Type B pancreatic cell (in vitro differentiated cells): ENCODE measurements at places on chromosomes 13 and 19.
A peak's percentile ranks its signal among the peaks of the same experiment; 100 is the strongest.

GRCh38 chr19:28956421-28956820, 256.5 kb downstream of the UQCRFS1 start:
- DNase-seq, result no peak

DNA sequence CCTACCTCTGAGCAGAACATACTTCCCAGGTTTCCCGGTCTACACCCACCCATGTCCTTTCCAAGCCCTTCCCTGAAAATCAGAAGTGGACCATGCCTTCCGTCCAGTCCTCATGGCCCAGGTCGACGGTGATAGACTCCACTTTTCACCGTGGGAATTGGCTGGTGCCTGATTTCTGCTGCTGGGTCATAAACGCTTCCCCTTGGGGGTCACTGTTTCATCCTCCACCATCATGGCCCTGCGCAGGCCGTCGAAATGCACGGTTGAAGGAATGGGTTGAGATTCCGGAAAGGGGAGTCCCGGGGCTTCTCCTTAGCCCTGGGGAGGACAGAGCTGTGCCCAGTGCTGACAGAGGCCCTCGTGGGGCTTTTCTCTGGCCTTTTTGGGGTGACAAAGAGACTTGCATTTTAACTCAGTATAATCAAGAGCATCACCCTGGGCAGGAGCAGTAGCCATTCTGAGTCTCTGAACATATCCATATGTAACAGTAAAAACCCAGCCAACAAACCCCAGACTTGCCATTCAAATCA, 75.5 kb downstream of the SOX1 start:
- peak; percentile 59 for DNase-seq

GRCh38 chr13:61110732-61111131, 304.9 kb downstream of the PCDH20 start:
- DNase-seq, result no peak

- no peak for DNase-seq
These were observed 8.3 kb downstream of the ZNF837 start for GRCh38 chr19:58372311-58373133.

GRCh38 chr13:80237646-80238045, 103.3 kb downstream of the SPRY2 start:
- DNase-seq, result no peak
